ENCODE measurements at places on chromosomes 11 and 22.
A peak's percentile ranks its signal among the peaks of the same experiment; 100 is the strongest.

DNA sequence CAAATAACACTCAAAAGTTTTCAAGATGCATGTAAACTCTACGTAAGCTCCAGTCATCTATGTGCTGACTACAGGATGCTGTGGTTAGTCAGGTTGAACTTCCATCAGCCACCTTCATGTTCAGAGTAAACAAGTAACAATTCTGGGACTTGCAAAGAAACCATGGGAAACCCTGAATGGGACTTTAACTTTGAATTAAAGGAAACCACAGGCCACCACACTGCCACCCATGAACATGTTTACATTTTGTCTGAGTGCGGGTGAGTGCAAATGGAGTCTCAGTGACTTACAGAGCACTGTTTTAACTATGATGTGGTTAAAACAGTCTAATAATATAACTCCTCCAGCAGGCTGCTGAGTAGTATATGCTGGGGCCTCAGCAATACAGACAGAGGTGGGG is 12.9 kb upstream of the SYTL2 start:
- peak; percentile 8 for DNase-seq

- DNase-seq: peak; percentile 58
Measured at GRCh38 chr11:59754859-59755700, at the start of gene STX3. Gene STX3, plus strand, starts transcription at chr11:59755376. Its CDS starts 230 bp downstream, at chr11:59755606.

GRCh38 chr22:19713650-19714311 is 522 bp upstream of the SEPTIN5 start:
- no peak for DNase-seq

DNA sequence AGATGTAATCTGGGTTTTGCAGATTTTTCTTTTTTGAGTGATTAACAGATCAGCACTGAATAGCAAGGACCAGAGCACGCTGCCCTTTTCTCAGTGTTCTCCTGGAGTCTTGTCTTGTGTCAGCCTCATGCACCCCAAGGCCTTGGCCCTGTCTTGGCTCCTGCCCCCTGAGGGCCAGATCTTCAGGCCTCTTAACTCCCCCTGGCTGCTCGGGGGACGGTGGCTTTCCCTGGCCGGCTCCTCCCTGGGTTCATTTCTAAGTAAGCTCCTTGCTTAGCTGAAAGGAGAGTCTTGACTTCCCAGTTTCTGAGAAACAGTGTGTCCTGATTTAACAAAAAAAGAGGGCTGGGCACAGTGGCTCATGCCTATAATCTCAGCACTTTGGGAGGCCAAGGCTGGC is 1139.3 kb downstream of the BRD1 start:
- DNase-seq: no peak

DNA sequence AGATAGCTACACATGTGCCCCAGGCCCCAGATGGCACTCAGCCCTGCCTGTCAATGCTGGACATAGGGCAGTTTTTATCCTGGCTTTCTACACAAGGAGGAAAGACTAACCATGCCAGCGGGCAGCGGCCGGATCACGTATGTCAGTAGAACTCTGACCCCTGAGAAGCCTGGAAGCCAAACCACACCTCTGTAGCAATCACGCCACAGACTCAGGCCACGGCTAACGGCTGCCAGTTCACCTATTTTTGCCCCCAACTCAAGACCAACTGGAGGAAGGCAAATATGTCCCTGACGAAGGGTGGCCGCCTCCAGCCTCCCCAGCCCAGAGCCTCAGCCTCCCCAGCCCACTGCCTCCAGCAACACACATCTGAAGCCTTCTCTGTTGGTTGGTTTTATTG is 7.2 kb upstream of the CD81 start:
- DNase-seq: no peak

GRCh38 chr22:41078931-41079330 is 13.5 kb upstream of the EP300 start:
- DNase-seq: no peak

DNA sequence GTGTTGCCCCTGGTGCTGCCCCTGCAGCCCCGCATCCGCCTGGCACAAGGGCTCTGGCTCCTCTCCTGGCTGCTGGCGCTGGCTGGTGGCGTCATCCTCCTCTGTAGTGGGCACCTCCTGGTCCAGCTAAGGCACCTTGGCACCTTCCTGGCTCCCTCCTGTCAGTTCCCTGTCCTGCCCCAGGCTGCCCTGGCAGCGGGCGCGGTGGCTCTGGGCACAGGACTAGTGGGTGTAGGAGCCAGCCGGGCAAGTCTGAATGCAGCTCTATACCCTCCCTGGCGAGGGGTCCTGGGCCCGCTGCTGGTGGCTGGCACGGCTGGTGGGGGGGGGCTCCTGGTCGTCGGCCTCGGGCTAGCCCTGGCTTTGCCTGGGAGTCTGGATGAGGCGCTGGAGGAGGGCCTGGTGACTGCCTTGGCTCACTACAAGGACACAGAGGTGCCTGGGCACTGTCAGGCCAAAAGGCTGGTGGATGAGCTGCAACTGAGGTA is 278 bp downstream of the ROM1 start:
- DNase-seq: no peak

DNA sequence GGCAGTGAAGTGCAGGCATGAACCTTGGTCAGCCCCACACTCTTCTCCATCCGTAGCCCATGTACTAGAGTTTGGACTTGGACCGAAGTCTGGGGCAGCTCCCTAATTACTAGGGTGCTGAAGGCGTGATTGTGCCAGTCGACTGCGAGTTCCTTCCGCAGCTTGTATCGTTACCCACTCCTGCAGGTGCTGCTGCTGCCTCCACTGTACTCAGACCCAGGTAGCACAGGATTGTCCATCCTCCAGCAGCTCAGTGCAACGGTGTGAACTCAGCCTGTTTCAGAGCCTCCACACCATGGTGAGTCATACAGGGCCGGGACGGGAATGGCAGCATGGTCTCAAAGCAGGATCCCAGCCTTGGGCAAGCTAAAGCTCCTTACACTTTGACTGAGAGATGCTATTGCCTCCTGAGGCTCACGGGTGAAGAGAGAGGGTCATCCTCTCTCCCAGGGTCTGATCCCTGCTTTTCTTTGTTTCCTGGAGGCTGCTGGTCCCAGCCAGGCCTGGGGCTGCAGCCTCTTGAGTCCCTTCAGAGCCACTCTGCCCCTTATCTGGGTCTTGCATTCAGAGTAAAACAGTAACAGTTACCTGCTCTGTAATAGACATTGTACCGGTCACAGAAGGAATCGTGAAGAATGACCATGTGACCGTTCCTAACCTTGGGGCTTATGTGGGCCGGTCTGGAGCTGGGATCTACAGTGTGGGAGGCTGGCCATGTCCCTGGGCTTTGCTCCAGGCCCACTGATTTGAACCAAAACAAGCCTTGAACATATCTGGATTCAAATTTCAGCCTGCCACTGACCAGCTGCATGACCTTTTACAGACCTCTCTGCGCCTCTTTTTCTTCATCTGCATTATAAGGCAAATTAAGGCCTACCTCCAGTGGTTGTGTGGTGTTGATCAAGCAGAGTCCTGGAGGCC is 1.7 kb downstream of the TKFC start:
- peak; percentile 75 for DNase-seq

Data from amniotic epithelial cell (primary cell).